Testis (tissue), 5 donors: ENCODE measurements at places on chromosomes 6 and 20. TPM values are rescaled to one million over a fixed set of nuclear protein-coding genes. Genes with fewer than 3 reads are reported as not detected.

The CASS4 gene
- polyA plus RNA-seq, result 0.92 TPM

The TPMT gene
- polyA plus RNA-seq, result 14.6 TPM

- peak; percentile 30 for DNase-seq
Observed at GRCh38 chr6:154995254-154996015, at the start of gene TIAM2. TIAM2 (plus strand) TSS chr6:154995315; CDS start chr6:155129224, 133,909 bp downstream.

GRCh38 chr6:35960187-35960586 lies 39.3 kb upstream of the SRPK1 start:
- DNase-seq, result no peak

DNA sequence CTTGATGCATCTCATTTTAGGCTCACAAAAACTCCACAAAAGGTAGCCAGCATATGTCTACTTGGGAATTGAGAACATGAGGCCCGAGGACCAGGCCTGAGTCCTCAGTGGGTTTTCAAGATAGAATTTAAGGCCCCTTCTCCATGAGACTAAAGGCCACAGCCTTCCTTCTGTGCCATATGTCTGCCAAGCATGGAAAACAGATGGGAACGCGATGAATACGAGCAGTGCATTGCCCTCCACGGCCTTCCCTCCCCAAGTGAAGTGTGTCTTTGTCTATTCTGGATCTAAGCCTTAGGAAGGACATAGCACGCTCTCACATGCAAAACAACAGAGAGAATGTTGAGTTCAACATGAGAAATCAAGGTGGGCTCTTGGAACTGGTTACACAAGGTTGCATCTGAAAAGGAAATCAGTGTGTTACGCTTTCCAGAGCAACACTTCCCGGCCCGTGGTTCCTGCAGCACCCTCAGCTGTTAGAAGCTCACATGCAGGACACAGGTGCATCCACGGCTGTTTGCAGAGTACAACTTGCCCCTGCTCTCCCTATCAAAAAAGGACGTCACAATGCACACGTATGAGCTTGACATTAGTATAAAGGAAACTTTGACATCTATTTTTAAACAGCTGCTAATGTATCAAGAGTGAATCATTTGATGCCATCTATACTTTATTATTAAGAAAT lies 229.9 kb downstream of the NRN1 start:
- no peak for DNase-seq

- DNase-seq, result no peak
Observed at GRCh38 chr6:79586548-79586947, 44.6 kb upstream of the SH3BGRL2 start.

GRCh38 chr6:1313384-1313766 lies 1.5 kb downstream of the FOXQ1 start:
- DNase-seq, result no peak

DNA sequence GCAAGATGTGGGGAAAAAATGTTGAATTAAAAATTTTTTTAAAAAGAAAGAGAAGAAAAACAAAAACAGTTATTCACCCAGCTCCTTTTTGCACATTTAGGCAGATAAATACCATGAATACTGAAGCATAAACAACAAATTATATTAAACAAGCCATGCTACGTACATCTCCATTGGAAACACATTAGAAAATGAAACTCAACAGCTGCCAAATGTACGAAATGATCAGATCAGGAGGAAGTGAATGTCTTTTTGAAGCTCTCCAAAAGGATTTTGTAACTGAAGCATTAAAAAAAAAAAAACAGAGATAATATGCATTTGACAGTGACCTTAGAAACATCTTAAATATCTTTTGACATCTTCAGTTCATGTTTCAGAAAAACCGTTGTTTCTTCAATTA lies 56.7 kb downstream of the CD83 start:
- DNase-seq, result no peak

- peak; percentile 9 for DNase-seq
Observed at GRCh38 chr20:59022754-59023153, 3.5 kb downstream of the TUBB1 start.

DNA sequence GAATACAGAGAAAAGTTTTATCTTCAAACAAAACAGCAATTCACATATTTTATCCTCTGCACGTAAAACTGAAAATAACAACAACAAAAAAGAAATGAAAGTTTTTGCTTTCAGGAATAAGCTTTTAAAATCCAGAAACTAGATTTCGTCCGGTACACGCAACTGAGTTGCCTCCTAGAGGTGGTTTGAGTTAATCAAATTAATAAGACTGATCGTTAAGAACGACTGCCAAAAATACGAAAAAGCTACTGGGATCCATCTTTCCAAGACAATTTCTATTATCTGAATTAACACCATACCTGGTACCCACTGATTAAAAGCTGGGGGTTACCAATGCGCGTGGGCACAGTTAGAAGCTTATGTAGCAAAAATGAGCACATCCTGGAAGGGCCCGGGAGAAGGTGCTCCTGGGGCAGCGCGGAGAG lies 669 bp downstream of the PDCD2 start:
- DNase-seq, result no peak

DNA sequence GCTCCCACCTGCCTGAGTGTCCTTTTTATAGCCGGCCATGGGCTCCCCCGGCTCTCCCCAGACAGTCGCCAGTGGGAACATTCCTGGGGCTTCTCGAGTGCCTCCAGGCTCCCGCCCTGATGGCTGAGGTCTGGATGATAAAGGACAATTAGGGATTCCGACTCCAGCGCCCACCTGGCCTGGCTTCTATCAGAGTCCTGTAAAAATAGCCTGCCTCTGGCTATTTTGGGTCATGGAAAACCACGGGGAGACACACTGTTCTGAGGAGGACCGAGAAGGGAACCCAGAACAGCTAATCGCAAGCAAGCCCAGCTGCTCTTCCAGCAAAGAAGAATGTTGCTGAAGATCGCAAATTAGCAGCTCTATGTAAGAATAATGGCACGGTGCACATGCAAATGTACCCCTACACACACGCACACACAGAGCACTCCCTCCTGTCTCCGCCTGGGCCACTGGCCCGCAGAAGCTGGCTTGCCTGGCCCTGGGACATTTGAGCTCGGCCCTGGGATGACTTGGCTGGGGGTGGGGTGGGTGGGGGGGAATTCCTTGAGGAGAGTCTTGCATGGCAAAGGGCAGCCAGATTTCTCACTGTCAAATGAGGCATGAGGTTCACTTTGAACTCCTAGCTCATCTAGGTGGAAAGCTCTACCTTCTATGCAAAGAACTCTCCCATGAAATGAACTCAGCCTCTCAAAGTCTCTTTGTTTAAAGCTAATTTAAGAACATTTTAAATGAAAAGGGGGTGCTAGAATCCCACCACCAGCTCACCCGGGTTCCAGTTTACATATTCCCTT lies 55.3 kb downstream of the CTCFL start:
- peak; percentile 22 for DNase-seq

GRCh38 chr6:26088344-26088743 lies 1.1 kb downstream of the HFE start:
- DNase-seq, result peak; percentile 36

GRCh38 chr20:58708246-58708931 lies 15.8 kb downstream of the NPEPL1 start:
- peak; percentile 6 for DNase-seq

DNA sequence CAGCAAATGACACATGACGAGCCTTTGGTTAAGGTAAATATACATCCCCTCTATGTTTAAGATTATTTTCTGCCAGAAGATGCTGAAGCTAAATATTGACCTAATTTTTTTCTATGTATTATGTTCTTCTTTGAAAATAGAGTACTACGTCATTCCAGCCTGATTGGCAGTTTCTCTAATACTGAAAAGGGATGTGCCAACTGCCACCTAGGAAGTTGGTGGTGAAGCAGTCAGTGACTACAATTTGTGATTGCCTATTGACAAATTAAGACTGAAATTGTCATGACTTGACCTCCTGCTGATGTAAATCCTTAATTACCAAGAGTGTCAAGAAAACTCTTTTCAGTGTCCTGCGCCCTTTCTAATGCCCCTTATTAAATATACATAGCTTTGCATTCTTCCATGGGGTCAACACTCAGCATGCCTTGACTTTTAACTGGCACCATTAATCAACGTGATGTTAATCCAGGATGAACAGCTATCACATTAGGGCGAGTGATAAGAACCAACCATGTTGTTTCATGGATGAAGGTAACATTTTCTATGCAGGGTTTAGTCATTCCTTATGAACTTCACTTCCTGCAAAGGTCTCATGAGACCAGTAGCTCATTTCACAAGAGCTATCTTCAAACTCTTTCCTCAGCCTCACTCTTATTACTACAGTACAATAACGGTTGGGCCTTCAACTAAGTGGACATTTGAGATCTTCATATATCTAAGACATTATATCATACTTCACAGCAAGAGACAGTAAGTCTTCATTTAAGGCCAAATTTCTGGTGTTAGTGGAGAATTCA lies 22.5 kb upstream of the SGK1 start:
- DNase-seq, result no peak

The CD109 gene
- 7.0 TPM for polyA plus RNA-seq

GRCh38 chr6:31701666-31702404 lies 1.3 kb downstream of the ABHD16A start:
- DNase-seq, result no peak

The EEF1A2 gene
- 19.1 TPM for polyA plus RNA-seq

- DNase-seq, result no peak
Observed at GRCh38 chr6:134421501-134421900, 103.6 kb upstream of the SGK1 start.

- DNase-seq, result no peak
Observed at GRCh38 chr20:8368670-8369069, 236.6 kb downstream of the PLCB1 start.

The SLC35D3 gene
- polyA plus RNA-seq, result not detected

- DNase-seq, result no peak
Observed at GRCh38 chr6:15443119-15443830, 197.4 kb downstream of the JARID2 start.

DNA sequence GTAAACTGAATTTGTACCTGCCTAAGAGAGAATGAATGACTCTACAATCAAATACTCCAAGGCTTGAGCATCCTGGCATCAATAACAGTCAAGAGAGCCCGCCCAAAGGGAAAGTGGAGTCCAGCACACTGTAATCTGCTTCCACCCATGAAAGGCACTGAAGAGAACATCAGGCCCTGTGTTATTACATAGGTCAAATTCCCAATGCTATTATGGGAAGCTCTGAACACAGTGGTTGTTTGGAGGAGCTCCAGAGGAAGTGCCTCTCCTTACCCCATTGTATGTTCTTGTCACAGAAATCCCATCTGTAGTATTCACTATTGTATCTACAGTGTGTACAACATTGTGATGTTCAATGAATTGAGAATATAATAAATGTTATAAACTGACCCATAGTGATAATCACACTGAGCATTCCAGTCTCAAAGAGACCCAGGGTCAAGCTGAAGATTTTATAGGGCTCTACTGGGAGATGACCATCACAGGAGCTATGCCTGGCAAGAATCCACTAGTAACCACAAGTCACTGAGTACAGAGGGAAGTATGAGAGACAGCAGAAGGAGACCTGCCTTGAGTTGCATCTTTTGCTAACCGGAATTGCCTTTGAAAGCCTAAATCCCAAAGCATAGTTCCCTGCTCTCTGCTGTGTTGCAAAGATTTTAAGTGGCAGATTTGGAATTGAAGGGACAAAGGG lies 446.7 kb downstream of the GJA1 start:
- no peak for DNase-seq

DNA sequence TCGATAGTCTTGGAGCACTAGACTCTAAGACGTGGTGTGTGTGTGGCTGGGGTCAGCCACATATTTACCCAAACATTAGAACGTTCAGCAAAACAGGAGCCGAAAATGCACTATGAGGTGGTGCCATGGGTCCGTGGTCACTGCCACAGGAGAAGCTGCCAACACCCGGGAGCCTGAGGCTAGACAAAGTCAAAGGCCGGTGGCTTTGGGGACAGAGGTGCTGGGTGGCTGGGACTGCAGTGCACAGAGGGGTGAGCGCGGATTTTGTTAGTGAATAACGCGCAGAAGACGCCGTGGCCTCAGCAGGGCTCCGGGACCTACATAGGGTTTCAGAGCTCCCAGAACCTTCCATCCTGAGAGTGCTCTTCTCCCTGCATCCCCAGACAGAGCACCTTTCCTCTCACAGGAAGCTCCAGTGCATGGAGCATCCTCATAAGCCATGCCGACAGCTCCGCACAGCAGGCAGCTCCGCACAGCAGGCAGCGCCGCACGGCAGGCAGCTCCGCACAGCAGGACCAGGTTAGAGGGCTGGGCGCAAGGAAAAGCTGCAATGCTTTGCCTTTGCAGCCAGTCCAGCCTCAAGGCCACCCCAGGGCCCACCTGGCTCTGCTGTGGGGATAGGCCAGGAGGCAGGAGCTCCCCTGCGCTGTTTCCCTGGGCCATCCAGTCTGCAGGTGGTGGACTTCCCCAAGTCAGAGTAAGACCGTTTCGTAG lies 304.1 kb downstream of the TAF4 start:
- no peak for DNase-seq

GRCh38 chr6:7803214-7803613 lies 77.3 kb downstream of the BMP6 start:
- no peak for DNase-seq

- DNase-seq, result no peak
Observed at GRCh38 chr6:85435851-85436250, 14.0 kb upstream of the NT5E start.
